ENCODE measurements at places on chromosomes 12 and 14.

GRCh38 chr14:102770147-102771123, 6.8 kb upstream of the TRAF3 start:
- no peak for DNase-seq

DNA sequence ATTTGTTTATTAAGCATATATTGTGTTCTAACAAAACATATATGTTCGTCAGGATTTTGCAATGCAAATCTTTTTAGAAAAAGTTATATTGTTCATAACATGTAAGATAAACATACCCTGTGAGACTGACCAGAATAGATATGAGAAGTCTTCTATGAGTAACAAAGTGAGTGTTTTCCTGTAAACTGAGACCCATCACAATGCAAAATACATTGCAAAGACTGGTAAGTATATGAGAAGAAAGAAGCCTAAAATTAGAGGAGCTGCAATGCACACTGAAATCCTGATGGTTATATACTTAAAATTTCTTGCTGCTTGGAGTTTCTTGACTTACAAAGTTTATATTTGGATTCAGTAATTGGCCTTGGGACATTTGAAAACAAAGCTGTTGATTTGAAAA, 6.0 kb downstream of the HMGA2 start:
- no peak for DNase-seq

- no peak for DNase-seq
Measured at GRCh38 chr12:103858953-103859601, 18.0 kb upstream of the NT5DC3 start.

- DNase-seq, result no peak
Measured at GRCh38 chr12:76346236-76346635, 2.0 kb downstream of the BBS10 start.
